ENCODE measurements at places on chromosomes 11 and 22.

- DNase-seq: no peak
Observed at GRCh38 chr11:15651033-15651432, 536.3 kb downstream of the INSC start.

- no peak for DNase-seq
Observed at GRCh38 chr11:13364388-13364787, 86.8 kb downstream of the BMAL1 start.

DNA sequence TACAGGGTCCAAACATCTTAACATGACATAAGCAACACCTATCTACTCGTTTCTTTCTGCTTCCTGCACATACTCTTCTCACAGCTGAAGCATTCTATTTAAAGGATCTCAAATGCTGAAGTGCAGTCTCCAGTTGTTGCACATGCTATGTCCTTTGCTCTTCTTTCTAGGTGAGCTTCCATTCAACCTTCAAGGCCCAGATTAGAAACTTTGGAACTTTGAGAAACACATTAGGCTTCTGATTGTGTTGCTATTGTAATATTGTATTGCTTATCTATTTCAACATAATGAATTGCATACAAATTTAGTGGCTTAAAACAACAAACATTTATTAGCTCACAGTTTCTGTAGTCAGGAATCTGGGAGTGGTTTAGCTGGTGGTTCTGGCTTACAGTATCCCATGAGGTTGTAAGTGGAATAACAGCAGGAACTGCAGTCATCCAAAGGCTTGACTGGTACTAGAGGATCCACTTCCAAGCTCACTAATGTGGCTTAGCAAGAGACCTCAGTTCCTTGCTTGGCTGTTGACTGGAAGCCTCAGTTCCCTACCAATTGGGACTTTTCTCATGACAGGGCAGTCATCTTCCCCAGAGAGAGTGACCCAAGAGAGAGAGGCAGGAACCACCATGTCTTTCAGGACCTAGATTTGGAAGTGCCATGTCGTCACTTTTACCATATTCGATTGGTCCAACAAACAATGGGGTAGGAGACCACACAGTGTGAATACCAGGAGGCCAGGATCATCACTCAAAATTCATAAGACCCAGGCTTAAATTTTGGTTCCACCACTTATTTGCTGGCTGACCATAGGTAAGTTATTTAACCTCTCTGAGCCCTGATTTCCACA lies 27.2 kb upstream of the RASSF10 start:
- no peak for DNase-seq

- DNase-seq: no peak
Observed at GRCh38 chr11:1157645-1158591, at the start of gene MUC5AC. MUC5AC (plus strand) TSS chr11:1157953; CDS start chr11:1158000, 47 bp downstream.

- no peak for DNase-seq
Observed at GRCh38 chr11:122108192-122108799, 7.7 kb downstream of the BLID start.

- DNase-seq: peak; percentile 32
Observed at GRCh38 chr22:39496131-39496838, 5.8 kb upstream of the MIEF1 start.

DNA sequence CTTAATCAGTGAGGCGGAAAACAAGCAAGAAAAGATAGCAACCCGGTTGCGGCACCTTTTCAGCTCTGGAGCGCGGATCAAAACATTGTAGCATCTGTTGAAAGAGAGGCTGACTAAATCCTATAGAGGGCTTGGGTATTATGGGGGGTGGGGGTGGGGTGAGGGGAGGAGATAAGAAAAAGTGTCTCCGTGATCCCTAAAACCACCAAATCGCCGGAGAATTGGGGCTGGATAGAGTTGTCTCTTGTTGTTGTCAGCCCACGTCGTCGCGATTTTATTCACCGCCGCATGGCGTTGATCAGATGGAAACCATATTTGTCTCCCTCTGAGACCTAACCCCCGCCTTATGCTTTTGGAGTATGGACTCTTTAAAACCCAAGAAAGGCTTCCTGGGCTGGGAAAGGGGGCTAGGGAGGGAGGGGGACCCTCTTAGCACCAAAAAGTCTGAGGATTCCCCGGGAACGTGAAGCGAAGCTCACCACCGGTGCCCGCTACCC lies 13.0 kb downstream of the PAX6 start:
- no peak for DNase-seq

DNA sequence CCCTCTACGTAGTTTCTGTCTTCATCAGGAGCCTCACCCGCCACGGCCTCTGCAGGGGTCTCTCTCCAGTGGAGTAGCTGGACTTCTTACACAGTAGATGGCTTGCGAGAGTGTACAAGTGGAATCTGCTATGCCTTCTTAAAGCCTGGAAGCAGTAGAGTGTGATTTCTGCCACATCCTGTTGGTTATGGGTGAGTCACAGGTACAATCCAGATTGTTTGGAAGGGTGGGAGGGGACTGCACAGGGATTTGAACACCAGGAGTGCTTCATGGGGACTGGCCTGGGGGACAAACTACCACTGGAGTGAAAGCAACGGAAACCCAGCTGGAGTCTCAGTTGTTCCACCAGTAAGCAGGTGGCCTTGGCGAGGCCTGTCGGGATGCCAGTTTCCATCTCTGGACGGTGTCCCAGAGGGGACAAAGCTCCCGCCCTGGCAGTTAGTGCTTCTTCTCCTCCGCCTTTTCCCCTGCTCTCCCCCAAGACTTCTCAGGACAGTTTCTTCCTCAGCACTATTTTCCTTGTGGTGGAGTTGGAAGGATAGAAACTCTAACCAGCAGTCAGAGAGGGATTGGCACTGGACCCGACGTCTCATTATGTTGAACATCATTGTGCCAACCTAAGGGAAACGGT lies 85.0 kb upstream of the RCN1 start:
- no peak for DNase-seq

DNA sequence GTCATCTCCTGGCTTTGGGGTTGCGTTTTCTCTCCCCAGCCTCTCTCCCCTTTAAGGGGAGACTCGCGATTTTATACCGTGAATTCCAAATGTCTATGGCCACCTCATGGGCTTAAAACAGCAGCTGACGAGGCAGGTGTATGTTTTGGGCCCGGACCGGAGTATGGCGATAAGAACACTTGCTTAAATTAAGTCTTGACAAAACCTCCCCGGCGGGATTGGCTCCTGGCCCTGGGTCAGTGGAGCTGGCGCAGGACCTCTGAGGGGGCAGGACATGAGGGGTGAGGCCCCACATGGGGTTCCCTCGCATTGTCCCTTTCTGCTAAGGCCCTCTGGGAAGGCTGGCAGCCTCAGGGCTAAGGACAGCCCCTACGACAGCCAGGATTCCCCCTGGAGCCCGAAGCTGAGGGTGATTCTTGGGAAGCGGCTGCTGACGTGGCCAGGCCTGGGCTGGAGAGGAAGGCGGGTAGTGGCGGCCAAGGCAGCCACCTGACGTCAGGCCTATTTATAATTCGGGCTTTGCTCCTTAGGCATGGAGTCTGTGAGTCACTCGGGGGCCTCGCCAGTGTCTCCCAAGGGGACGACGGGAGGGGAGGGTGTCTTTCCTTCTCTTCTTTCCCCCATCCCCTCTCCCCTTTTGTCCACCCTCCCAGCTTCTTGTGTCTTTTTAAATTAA lies 12.7 kb downstream of the MYO18B start:
- DNase-seq: no peak

DNA sequence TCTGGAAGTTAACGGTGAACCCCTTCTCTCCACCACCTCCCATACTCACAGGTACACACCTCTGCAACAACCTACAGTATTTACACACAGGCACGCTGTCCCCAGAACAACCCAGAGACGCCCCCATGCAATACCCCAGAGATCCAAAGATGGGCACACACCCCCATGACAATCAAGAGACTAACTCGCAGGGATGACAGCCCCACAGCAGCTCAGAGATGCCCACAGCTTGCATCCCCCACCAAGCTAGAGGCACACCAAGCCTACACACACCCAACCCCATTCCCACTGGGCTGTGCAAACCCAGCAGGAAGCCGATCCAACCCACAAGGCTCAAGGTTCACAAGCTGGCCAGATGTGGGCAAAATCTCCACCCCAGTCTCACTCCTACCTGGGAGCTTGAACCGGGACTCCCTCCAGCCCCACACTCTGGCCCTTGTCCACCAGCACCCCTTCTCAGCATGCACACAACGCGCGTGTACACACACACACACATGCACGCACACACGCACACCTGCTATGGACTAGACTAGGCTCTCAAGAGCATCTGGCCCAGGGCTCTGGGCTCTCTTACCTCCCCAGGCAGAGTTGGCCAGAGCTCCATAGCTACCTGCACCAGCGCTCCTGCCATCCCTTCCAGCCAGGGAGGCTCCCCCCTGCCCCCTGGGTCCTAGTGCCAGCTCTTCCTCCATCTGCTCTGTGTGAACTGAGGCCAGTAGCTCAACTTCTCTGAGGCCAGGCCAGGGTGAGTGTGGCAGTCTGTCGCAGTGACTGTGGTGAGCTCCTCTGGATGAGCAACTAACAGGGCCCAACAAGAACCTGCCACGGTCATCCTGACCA lies 11.5 kb downstream of the STARD10 start:
- no peak for DNase-seq

- DNase-seq: no peak
Observed at GRCh38 chr11:119780222-119780953, 51.4 kb upstream of the NECTIN1 start.

DNA sequence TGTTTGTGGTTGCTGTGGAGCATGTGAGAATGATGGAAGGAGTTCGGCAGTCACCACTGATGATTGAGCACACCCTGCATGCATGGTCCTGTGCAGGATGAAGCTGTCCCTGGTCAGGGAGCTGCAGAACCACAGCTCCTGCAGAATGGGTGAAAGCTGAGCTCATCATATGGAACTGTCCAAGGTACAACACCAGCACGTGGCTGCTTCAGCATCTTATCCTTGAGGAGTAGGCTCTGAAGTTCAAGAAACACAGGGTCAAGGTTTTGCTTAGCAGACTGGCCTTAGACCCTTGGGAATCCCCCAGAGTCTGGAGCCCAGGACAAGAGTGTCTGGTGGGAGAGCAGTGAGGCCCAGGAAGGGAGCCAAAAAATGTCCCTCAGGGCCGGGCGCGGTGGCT lies 182.4 kb upstream of the LARGE1 start:
- no peak for DNase-seq

DNA sequence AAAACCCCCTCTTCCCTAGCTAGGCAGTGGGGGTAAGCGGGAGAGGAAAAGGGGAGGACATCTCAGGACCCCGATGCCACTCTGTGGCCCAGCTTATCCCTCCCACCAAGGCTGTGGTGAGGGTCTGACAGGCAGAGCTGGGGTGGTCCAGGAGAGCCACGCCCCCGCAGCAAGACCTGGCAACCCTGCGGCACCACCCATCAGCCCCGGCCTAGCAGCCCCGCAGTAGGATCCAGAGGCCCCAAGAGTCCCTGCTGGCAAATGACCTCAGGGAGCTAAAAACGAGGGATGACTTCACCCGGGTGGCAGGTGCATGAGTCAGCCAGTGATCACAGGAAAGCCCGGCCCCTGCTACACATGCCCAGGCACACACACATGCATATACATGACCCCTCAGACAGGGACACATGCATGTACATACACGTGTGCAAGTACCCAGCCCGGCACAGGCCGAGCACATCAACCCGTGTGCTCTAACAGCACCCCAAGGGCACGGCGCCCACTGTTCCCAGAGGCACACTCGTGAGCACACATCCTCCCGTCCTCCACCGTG lies 32.3 kb downstream of the ARVCF start:
- no peak for DNase-seq

GRCh38 chr11:59141673-59142460 lies 789 bp upstream of the FAM111A start:
- DNase-seq: no peak

DNA sequence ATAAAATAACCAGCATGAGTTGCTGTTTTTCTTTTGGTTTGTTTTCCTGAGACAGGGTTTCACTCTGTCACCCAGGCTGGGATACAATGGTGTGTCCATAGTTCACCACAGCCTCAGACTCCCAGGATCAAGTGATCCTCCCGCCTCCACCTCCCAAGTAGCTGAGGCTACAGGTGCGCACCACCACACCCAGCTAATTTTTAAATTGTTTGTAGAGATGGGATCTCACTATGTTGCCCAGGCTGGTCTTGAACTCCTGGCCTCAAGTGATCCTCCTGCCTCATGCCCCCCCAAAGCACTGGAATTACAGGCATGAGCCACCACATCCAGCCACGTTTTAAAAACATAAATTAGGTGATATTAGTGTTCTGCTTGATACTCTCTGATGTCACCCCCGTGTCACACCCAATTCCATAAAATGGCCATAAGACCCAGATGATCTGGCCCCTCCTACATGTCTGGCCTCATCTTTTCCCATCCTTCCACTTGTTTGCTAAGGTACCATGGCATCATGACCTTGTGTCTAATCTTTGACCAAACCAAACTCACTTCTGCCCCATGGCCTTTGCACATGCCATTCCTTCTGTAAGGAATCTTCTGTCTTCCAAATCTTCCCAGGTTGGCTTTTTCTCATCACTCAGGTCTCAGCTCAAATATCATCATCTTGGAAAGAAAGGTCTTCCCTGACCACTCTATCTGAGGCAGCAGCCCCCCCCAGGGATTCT lies 6.3 kb downstream of the SIK3 start:
- no peak for DNase-seq

- no peak for DNase-seq
Observed at GRCh38 chr11:69950120-69950519, 128.0 kb upstream of the ANO1 start.

- no peak for DNase-seq
Observed at GRCh38 chr11:11458485-11458884, 105.4 kb upstream of the CSNK2A3 start.

- no peak for DNase-seq
Observed at GRCh38 chr11:99739464-99740089, 718.8 kb downstream of the CNTN5 start.

GRCh38 chr22:48091656-48092223 lies 1329.3 kb downstream of the TBC1D22A start:
- no peak for DNase-seq
